NCI-H748 treated with DMSO at 0.1 percent for 48 hours (cell line): ENCODE measurements at places on chromosomes 3 and 15.
A peak's percentile ranks its signal among the peaks of the same experiment; 100 is the strongest.

- DNase-seq, result no peak
These were observed 27.2 kb downstream of the CYFIP1 start for GRCh38 chr15:22952796-22953579.

GRCh38 chr15:54640873-54641272, 555.9 kb downstream of the RSL24D1 start:
- DNase-seq, result no peak

DNA sequence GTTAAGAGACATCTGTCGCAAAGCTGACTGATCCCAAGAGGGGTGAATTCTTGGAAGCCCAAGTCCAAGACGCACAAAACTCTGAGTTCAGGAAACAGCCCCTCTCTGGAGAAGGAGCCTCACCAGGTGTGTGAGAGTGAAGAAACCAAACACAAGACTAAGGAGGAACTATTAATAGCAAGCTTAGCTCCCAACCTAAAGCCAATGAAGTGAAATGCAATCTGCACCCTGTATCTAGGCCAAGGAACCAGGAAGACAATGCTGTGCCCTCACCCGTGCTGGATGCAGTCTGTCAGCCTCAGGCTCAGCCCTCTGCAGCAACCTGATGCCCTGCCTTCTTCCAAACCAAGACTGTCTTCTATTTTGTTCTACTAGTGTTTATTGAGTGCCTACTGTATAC, 22.5 kb upstream of the THBS1 start:
- DNase-seq, result no peak

- no peak for DNase-seq
These were observed 118.3 kb upstream of the GALNT15 start for GRCh38 chr3:16056217-16056616.

DNA sequence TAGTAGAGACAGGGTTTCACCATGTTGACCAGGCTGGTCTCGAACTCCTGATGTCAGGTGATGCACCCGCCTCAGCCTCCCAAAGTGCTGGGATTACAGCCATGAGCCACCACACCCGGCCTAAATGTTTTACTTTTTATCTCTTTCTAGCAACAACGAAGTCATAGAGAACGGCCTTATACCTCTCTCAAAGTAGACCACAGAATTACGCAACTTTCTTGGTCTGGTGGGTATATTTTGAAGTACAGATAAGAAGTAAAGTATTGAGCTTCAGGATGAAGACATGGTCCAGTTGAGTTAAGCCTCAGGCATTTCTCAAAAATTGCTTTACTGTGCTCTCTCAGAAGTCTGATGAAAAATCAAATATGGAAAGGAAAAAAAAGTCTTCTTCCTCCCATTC, 30.6 kb downstream of the FAM240A start:
- no peak for DNase-seq

GRCh38 chr3:148232389-148232788, 465.3 kb upstream of the AGTR1 start:
- DNase-seq, result no peak

DNA sequence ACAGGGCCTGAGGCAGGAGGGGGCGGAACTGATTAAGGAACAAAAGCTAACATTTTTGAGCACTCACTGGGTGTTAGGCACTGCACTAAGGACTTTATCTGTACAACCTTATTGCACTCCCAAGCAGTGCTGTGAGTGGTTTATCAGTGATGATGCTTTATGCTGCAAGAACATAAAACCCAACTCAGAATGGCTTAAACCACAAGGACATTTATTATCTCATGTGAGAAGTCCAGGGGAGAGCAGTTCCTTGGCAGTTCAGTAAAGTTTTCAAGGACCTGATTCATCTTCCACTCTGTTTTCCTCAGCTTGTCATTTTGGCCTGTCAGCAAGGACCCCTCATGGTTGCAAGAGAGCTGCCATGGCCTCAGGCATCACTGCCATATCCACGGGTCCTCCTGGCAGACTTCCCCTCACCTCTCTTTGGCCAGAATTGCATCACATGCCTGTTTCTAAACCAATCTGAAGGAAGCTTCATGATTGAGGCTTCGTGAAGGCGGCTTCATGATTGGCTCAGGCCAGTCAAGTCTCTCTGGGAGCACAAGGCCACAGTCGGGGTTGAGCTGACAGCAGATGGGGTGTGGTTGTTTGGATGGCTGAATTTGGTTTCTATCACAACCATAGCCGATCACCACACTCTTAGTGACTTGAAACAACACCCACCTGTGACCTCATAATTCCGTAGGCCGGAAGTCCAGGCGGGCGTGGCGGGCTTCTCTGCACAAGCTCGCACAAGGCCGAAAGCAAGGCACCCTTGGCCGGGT, 15.8 kb downstream of the EFCC1 start:
- no peak for DNase-seq

DNA sequence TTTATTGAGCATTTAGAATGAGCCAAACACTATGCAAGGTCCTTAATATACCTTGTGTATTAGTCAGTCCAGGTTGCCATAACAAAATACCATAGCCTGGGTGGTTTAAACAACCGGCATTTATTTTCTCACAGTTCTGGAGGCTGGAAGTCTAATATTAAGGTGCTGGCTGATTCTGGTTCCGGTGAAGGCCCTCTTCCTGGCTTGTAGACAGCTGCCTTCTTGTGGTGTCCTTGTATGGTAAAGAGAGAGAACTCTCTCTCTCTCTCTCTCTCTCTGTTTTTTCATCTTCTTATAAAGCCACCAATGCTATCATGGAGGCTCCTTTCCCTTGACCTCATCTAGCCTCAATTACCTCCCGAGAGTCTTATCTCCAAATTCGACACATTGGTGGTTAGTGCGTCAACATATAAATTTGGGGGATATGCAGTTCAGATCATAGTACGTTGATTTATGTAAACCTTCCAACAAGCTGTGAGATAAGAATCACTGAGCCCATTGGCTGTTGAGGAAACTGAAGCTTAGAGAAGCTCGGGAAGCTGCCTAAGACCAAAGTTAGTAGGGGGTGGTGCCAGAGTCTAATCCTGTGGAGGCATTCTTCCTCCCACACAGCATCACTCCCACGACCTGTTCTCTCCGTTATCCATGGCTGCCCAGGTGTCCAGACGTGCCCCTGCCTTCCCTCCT, 298.0 kb upstream of the PROK2 start:
- no peak for DNase-seq

DNA sequence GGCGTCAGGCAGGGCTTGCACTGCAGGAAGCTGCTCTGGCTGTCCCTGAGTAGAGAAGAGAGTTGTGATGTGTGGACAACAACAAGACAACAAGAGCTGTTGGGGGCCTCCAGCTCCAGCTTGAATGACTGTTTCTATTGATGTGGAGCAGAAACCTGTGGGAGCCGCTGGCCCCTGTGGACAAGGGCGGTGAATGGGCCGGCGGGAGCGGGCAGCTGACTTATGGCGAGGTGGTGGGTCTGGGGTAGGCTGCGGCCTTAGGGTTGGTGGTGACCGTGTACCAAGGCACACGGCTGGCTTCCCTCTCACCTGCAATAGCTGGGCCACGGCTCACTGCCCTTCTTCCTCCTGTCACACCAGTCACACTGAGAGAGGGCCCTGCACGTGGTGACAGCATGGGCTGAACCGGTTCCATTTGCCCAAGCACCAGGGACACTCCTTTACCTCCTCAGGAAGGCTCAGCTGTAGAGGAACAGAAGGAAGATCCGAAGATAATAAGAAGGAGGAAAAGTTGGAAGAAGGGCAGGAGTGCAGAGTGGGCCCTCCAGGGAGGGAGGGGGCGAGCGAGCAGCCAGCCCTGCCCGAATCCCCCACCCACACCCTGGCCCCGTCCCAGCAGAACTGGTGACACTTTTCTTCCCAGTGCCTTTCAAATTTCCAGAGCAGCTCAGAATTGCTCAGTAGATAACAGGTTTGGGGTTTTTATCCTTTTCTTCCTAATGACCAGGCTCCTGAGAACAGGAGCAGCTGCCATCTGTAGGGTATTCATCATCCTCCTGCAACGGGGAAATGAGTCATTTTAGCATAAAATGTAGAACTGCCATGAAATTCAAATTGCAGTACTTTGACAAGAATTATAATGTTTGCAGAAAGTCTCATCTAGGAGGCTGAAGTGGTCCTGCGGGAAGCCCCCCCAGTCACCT, 136.9 kb downstream of the TJP1 start:
- DNase-seq, result no peak

DNA sequence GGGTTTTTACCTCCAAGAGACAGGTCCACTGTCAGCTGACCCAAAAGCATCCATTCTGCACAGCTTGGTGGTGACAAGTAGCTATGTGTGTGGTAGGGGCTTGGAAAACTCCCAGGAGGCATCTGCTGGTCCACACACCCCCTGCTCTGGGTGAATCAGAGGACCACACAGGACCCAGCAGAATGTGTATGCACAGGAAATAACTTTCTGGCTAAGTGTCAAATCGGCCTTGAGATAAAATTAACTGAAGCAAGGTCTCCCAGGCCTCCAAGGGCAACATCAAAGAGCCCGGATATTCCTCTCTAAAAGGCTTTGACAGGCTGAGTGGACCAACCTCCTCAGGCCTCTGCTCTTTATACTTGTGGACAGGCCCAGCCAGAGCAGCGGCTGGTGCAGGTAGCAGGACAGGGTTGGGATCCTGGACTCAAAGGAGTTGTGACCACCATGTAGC, 66.5 kb downstream of the CTNNB1 start:
- DNase-seq, result no peak

DNA sequence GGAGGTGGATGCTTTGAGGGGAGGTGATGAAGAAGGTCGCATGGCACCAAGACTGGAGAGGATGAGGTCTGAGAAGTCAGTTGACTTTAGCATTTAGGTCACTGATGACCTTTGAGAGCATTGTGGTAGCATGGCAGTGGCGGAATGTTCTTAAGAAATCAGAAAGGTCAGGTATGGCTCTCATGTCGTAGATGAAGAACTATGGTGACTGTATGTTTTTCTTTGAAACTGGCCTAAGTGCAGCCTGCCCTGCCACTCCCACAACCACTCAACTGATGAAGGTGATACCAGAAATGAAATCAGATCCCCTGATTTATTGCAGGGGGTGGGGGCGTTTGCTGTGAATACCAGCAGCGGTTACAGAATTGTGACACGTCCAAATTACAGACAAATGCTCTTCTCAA, 102.6 kb downstream of the ITPR1 start:
- no peak for DNase-seq

DNA sequence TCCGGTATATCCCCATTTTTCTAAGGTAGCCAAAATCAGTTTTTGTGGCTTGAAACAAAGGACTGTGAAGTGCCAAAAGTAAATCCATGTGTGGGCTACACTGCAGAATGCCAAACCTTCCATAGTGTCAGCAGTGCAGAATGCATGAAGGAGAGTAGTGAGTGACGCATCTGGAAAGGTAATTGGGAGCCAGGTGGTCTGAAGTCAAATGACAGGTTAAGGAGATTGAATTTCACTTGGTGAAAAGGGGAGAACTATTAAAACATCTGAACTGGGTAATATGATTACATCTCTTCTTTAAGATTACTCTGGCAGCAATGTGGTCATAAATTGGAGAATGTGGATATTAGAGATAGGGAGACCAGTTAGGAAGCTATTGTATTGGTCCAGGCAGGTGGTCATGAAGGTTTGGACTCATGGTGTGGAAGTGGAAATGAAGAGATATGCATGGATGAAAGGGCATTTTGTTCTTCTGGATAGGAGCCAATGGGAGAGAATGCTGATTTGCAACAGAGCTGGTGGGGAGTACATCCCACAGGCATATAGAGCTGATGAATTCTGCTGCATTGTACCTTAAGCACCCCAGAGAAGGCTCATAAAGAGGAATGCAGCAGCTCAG, 118.2 kb downstream of the ECT2 start:
- peak; percentile 53 for DNase-seq

GRCh38 chr3:146557745-146558144, 13.3 kb upstream of the PLSCR1 start:
- DNase-seq, result no peak

DNA sequence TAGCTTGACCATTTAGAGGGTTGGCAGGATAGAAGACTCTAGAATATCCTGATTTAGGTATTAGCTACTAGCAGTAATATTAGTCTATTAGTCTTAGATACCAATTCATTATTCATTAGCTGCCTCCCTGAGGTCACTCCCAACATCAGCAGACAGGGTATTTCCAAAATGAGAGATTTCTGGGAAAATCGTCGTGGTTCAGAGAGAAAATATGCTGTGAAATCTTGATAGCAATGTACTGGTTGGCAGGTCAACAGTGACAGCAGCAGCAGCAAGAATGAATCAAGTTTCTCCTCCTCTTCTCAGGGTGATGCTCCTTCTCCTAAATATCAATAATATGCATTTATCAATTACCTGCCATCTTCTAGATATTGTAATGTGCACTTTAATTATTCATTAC, 41.3 kb upstream of the ROBO1 start:
- no peak for DNase-seq

GRCh38 chr3:167694121-167694520, 40.4 kb upstream of the WDR49 start:
- no peak for DNase-seq

DNA sequence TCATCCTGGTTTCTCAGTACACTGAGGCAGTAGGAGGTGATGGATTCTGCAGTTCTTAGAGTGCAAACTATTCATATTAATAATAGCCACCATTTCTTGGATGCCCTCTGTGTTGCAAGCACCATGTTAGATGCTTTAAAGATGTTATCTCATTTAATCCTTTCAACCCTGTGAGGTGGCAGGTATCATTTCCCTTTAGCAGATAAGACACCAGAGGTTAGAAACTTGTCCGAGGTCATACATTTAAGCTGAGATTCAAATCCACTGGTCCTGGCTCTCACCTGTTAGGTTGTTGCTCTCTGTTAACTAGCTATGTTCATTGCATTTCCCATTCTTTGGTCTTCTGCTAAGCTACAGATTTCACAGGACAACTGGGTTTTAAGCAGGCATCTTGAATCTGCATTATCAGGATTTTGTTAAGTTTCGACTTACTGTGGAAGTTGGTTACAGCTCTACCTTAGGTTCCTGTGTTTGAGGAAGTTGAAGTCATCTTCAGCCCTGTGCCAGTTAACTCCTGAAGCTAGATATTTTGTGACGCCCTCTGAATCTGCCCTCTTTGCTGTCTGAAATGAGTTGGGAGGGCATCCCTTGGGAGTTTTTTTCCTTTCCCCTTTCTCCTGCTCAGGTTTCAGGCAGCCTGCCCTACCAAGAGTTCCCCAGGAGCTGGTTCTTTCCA, 6.4 kb downstream of the PDE8A start:
- DNase-seq, result no peak

DNA sequence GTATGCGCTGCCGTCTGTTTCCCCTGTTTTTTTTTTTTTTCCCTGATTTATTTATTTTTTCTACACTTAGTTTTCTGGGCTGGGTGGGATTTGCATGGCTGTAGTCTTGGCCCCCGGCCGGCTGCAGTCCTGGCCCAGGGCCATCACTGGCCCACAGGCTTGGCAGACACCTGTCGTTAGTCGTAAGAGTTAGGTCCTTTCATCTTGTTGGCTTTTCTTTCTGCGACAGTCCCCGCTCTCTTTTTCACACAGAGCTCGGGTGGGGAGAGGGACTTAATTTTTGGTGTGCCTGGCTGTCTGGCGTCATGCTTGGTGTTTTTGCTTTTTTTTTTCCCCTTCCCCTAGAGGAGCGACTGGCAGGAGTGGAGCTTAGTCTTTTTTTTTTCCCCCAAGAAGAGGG, 183.4 kb downstream of the KLF13 start:
- no peak for DNase-seq

DNA sequence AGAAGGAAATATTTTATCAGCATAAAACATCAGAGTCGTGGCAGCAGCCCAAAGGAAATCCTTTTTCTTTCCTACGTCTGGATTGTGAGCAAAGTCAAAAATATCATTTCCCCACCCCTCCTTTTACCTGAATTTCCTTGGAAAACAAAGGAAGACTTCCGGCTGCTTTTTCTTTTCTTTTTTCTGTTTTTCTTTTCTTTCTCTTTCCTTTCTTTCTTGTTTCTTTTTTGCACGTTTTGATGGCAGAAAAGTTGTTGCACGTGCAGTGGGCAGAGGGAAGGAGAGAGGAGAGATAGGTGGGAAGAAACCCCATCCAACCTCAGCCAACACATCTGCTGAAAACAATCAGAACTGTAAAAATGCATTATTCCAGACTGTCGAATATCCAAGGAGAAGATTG, 544 bp upstream of the MYO1E start:
- DNase-seq, result no peak
